ENCODE measurements at places on chromosomes 13 and 19. TPM values are rescaled to one million over a fixed set of nuclear protein-coding genes. Genes with fewer than 3 reads are reported as not detected.
A peak's percentile ranks its signal among the peaks of the same experiment; 100 is the strongest.

DNA sequence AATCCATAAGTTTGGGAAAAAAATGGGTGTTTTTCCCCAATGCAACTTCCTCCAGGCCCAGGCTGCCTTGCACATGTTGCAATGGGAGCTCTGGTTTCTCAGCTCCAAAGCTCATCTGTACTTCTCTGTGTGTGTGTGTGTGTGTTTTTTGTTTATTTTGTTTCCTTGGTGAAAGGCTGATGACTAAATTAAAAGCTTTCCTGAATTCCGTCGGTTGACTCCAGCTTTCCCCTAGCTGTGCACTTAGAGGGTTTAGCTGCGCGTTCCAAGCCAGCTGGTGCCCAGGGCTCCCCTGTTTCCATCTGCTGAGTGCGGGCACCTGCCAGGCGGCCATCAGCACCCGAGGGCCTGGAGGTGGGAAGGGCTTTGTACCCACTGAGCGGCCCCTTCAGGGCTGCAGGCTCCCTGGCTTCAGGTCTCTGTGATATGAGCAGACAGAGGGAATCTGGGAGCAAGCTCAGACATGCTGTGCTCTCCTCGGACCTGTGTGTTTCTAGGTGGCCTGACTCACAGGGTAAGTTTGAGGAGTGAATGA lies 129.1 kb upstream of the SOX1 start:
- no peaks in the 10 kb centered on the region for H3K4me1 ChIP-seq
- no peaks in the 10 kb centered on the region for H3K27me3 ChIP-seq

DNA sequence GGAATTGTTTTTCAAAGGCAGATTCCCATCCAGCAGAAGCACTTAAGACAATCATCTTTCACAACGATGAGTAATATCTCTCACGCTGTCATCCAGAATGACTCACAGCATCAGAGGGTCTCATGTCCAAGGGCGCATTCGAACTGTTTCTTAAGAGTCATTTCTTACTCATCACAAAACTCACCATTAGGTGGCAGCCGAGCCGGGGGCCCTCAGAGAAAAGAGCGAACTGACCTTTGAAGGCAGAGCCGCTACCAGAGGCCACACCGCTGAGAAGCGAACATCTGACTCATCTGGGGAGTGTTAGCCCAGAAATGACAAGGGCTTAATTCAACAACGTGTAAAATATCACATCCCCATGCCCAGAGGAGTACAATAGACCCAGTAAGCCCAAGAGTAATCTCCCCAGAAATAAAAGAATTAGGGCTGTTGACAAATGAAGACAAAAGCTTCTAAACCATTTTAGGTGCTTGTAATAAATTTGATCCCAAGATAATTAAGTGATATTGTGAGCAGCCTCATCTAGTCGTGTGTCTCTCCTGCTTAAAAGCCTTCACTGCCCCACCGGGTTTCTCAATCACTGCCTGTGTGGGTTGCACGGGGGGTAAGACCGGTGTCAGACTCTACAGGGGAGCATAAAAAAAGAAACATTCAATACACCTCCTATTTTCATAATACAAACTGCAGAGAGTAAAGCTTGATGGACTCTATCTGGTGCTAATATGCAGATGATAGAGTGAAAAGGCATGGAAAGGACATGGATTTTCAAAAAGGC lies 96.2 kb downstream of the CYSLTR2 start:
- H3K27ac ChIP-seq: peak overlapping the region; percentile 30
- no peaks in the 10 kb centered on the region for H3K4me1 ChIP-seq
- H3K4me3 ChIP-seq: no peak overlapping the region
- no peak for DNase-seq
- no peaks in the 10 kb centered on the region for H3K36me3 ChIP-seq
- H3K27me3 ChIP-seq: no peaks in the 10 kb centered on the region

GRCh38 chr13:50077431-50077830 lies 62.2 kb downstream of the KCNRG start:
- no peak overlapping the region for H3K4me3 ChIP-seq
- no peak overlapping the region for H3K27ac ChIP-seq
- no peak for DNase-seq
- no peaks in the 10 kb centered on the region for H3K27me3 ChIP-seq
- no peaks in the 10 kb centered on the region for H3K36me3 ChIP-seq

The ZIC5 gene
- total RNA-seq: 0.09 TPM
